Fibroblast of skin of scalp (primary cell): ENCODE measurements at places on chromosomes 6 and 20.

DNA sequence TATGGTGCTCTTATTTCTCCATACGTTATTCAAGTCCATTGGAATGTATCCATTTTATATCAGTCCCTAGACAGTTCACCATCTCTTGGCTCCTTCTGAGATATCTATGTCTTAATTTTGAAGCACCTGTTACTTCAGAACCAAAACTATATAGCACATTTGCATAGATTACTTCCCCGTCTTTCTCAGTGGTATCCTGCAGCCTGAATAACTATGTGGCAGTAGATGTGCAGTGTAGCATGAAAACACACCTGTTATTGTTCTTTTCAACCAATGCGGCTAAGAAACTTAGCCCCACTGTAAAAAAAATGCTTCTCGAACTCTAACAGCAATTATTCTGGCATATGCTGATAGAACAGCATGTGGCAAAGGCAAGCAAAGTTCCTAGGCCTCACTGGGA is 1184.4 kb upstream of the ADGRB3 start:
- DNase-seq, result no peak

DNA sequence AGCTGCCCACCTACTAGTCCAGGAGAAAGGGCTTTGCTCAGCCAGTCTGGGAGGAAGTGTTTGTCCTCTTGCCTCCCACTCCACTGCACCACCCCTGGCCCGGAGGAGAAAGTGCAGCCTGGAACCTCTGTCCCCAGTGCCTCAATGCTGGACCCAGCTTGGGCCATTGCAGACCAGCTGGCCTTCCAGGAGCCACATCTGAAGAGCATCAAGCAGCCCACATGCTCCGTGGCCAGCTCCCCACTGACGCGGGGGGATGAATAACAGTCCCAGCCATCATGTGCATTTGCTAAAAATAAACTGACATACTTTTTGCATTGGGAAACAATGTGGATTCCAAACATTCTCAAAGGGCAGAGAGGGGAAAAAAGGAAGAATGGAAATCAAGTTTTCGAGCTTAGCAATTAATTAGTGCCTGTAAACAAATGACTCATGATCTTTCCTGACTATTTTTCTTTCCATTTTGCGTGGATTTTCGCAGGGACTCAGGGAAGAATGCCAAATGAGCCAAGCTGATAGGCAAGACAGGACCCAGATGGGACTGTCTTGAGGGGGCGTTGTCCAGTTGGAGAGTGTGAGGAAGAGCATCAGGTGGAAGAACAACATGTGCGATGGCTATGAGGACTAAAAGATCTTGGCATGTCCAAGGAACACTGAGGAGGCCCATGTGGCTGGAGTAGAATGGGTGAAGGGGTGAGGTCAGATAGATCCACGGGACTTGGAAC is 34.1 kb downstream of the CEBPB start:
- peak; percentile 89 for DNase-seq

DNA sequence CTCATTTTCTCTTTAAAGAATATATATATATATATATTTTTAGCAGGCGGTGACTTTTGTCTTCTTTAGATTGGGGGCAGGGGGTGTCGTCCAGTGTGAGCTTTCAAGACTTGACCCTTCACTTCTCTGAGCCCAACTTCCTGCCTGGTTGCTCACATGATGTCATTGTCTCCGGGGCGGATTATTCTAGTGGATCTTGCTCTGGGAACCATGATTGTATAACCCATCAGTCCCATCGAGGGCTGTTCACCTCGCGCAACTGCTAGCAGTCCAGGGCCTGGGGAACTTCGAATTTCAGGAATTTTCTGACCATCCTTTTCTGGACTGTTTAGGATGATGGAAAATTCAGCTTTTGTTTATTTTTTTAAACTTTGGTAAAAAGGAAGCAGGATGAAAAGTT is 1.0 kb downstream of the IGF2R start:
- peak; percentile 63 for DNase-seq

DNA sequence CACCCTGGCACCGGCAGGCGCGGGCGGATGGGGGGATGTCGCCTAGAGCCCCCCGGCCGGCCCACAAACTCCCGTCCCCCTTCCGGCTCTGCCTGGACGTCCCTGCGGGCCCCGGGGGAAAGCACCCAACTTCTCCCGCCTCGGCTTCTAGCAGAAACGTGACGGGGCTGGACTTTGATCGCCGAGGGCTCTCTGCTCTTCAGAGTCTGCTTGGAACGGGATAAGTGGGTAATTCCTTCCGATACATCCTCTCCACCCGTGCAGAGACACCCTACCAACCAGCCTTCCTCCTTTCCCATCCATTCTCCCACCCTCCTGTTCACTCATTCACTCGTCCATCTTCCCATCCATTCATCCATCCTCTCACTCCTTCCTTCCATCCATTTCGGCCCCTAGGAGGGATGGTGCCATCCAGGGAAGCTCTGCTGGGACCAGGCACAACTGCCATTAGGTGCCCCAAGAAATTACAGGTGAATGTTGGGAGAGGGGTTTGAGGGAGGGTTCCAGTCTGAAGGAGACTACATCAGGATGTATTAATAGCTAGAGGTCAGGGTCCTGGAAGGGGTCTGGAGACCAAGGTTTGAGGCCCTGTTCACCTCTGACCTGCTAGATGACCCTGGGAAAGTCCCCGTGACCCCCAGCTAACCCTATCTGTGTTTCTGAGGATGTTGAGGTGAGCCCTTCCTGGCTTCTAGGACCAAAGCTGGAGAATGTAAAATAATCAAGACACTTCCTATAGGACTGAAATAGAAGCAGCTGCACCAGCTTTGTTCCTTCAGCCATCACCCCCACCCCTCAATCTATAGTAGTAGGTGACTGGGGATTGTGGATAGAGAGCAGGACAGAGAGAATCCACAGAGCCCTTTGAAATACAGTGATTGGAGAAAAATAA is 538 bp downstream of the TTLL9 start:
- no peak for DNase-seq

DNA sequence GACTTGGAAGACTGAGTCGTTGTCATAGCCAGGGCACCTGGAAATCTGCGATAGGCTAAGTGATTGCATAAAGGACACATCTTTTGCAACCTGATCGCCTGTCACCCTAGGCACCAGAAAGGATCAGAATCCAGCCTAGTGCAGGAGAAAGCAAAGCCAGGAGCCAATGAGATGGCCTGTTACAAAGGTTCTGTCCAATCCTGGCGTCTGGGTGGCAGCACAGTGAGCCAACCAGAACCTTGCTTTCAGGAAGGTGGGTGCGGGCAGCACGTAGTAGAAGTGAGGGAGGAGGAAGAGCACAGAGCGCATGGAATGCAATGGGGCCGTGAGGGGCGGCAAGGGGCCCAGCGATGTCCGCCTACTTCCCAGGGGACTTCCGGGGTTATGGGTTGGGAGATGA is 120.4 kb upstream of the GGTLC1 start:
- DNase-seq, result peak; percentile 78

DNA sequence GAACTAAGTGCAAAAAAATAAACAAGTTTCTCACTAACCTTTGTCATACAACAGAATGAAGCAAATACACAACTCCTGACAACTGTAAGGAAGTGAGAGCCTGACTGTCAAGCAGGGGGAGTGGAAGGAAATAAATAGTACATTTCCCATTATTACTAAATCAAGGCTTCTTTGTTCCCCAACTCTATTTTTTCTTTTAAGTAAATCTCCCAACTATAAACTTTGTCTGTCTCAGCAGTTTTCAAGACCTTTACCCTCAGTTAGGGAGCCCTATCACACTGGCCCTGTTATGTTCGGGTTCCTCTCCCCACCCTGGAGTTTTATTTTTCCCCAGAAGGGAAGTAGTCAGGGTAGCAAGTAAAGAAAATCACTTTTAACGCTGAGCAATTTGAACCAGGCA is 24.1 kb upstream of the IPCEF1 start:
- DNase-seq, result no peak

- peak; percentile 74 for DNase-seq
Measured at GRCh38 chr6:15473741-15474161, 189.1 kb downstream of the DTNBP1 start.

DNA sequence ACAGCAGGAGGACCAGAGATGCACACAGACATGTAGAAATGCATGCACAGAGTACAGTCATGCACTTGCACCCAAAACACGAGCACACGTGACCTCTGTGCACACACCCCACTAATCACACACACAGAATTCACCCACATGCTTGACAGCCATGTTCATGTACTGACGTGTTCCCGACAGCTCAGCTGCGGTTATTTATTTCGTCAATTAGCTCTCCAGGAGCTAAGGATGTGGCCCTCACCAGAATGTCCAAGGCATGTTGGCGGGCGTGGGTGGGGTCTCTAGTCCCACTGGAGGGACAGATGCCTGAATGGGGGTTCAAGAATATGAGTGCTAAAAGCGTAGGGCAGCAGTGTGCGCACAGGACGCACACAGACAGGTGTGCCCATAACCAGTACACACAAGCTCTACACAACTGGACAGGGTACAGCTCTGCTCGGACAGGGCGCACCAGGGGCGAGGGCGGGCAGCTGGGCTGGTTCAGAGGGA is 571 bp upstream of the PRPF6 start:
- no peak for DNase-seq

- peak; percentile 65 for DNase-seq
Measured at GRCh38 chr6:85077098-85077497, 312.7 kb upstream of the TBX18 start.

GRCh38 chr6:158763434-158764182 is 55.6 kb downstream of the EZR start:
- DNase-seq, result no peak

DNA sequence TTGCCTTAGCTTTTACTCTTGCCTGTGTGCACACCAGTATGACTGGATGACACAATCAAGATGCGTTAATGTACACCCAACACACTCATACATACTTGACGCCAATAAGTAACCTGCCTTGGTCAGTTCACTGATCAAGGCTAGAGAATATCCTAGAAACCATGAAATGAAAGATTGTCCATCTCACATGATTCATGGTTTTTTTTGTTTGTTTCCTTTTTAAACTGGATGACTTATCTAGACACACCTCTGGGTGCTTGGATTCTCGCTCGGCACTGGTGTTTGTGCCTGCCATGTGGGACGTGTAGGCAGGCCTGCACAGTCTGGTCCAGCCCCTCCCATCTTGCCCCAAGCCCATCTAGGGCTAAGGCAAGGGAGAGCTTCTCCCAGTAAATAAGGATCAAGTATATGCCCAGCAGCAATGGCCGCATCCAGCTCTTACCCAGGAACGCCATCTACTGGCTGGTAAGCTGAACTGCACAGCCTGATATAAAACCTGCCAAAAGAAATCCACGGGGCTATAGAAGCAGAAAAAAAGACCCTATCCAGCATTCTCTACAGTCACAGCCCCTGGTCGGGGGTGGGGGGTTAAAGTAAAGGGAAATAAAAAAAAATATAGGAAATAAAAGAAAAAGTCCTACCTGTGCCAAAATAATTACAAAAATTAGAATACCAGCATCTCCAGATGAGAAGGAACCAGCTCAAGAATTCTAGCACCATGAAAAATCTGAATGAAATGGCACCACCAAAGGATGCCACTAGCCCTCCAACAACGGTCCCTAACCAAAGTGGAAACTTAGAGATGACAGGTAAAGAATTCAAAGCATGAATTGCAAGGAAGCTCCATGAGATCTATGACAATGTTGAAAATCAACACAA is 73.3 kb downstream of the OTOR start:
- peak; percentile 47 for DNase-seq

GRCh38 chr6:53309059-53309900 is 39.5 kb downstream of the ELOVL5 start:
- DNase-seq, result peak; percentile 88

GRCh38 chr6:146650799-146651481 is 52.2 kb downstream of the ADGB start:
- no peak for DNase-seq

GRCh38 chr6:2714111-2714895 is 36.4 kb downstream of the MYLK4 start:
- peak; percentile 89 for DNase-seq

DNA sequence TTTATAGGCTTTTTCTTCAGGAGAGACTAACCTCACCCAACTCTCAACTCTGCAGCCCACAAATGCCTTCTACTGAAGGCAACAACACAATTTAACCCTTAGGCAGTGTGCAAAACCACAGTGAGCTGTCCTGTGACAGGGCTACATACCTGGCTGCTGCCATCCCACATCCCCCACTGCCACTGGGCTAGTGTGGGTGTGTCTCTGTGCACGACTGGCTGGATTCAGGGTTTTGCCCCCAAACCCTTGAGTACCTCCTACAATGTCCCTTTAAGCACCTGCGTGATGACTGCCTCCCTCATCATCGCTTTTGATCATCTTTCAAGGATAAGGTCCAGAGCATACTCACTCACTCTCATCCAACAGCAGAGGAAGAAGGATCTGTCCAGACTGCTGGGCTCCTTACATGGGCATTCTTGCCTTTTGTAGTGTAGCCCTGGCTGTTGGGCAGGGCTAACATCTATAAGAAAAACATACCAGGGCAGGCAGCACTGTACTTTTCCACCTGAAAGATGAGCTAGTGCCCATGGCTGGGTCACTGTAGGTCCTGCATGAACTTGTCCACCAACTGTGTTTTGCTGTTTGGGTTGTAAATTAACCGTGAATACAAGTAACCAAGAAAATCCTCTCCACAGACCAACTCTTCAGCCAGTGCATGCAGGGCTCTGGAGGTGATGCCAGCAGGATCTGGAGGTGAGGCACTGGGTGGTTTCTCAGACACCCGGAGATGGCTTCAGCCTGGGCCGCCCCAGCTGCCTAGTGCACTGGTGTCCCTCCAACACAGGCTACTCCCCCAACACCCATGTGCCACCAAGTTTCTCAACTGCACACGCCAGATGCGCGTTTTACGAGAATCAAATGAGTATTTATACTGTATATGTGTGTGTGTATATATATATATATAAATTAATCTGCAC is 45.2 kb downstream of the PLCG1 start:
- DNase-seq, result no peak

DNA sequence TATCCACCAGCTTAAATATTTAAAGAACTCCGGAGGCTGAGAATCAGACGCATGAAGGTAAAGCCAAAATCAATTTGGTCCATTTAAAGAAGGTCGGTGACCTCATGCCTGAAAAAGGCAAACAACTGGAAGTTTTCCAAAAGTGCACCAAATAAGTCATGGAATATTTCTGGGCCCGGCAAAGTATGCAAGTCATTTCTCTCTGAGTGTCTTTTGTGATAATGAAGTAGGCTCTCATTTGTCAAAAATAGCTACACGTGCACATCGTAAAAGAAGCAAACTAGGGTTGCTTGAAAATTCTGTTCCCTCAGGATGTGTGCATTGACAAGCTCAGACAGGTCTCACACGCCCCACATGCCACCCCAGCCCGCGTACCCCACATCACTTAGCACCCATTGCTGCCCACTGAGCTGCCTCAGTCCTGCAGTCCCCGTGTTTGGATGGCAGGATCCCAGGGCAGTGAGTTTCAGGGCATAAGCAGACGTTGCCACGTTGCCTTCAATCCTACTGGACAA is 20.5 kb upstream of the PYGB start:
- peak; percentile 92 for DNase-seq

GRCh38 chr20:38715646-38716045 is 8.6 kb upstream of the SLC32A1 start:
- DNase-seq, result no peak

GRCh38 chr6:103280417-103280816 is 1579.3 kb downstream of the HACE1 start:
- DNase-seq, result no peak

DNA sequence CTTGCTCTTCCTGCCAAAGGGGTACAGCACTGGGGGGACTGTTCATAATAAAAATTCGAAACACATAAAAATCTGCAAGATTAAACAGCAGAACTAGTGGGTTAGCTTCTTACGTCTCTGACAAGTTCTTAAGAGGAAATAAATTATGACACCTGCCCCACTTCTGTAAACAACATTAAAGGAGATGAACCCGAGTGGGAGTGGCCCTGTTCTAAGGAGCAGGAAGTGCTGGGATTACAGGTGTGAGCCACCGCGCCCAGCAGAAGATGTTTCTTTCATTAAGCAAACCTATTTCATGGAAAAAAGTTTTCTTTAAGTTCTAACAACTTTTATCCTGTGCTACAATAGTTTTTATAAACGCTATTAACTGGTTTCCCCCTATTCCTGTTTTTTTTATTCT is 24.6 kb downstream of the USP45 start:
- DNase-seq, result no peak
